ENCODE measurements at places on chromosomes 4 and X.

DNA sequence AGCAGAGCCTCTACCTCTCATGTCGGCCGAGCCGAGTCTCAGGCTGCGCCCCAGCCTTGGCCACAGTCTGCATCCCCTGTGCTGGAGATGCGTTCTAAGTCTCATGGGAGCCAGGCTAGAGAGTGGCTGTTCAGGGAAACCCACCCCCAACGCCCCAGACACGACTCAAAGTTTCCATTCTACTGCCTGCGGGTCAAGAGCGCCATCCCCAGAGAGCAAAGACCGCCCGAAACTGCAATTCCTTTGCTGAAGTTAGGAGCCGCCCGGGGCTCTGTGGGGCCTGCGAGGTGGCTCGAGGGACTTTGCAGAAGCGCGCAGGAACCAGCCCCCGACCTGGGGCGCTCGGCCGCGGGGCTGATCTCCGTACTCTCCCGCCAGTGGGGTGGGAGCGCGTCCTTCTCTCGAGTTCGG, 10.0 kb upstream of the ELF4 start:
- no peak for DNase-seq

GRCh38 chr4:7391637-7392437, 42.9 kb downstream of the PSAPL1 start:
- DNase-seq = no peak

DNA sequence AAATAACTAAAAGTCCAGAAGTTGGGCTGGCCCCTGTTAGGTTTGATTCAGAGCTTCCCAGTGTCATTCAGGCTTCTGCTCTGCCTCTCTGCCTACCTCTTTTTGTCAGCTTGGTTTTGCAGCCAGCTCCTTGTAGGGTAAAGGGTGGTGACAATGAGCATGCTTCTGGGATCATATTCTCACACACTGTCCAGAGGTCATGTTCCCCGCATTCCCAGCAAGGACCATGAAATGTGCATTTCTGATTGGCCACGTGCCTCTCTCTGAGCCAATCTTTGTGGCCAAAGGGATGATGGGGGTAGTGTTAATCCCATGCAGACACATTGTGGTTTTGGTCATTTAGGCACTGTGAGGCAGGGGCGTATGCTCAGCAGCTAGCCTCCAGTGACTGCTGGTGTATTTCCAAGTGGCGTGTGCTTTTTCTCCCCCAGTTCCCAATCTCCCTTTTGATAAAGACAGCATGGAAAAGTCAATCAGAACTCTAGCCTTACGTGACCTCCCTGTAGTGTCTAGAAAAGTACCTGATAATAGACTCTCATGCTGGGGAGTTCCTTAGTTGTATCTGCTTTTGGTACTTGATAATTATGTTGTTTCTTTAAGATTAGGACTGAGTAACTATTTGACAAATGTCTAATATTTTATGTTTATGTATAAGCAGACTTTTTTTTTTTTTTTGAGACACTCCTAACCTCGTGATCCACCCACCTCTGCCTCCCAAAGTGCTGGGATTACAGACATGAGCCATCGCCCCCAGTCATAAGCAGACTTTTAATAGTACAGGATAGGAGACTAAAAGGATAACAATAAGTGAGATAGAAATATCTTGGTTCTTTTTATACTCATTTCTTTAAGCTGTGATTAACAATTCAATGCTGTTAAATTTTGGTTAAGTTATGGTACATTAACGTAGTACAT, 57.8 kb downstream of the KIAA0232 start:
- no peak for DNase-seq

GRCh38 chrX:40146262-40147125, 48.7 kb upstream of the BCOR start:
- DNase-seq = no peak

GRCh38 chrX:101429934-101430333, 21.9 kb downstream of the HNRNPH2 start:
- DNase-seq = no peak

DNA sequence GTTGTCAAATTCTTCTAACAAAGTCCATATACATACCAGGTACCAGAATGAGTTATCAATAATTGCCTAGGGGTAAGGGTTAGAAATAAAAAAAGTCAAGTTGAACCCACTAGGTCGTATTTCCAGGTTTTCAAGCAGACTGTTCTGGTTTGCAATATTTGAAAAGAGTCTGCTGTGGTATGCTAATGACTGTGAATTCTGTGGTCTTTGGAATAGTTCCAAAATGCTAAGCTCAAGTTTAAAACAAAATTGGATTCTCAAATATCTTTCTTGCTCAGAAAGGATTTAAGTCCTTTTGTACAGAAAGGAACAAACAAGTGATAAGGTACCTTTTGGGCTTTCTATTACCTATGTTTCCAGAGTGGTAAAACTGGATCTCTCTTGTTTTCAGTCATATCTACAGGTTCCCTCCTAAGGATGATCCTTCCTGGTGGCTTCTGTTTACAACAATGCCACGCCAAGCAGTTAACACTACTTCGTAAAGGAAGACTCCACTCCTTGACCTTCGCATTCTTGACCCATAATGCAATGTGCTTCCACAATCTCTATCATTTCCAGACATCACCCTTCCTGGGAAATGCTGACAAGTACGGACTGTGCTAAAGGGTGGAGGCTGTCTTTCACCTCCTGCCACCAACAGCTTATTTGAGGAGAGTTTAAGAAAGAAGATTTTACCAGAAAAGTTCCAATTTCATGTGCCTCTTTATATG, 531.7 kb upstream of the FTHL17 start:
- DNase-seq = no peak

- no peak for DNase-seq
Measured at GRCh38 chr4:177728361-177729152, 286.3 kb upstream of the AGA start.

GRCh38 chr4:48296365-48296764, 26.7 kb upstream of the TEC start:
- DNase-seq = no peak

GRCh38 chr4:3708103-3708510, 58.1 kb upstream of the ADRA2C start:
- no peak for DNase-seq

Data from A549 (cell line).